ENCODE measurements at places on chromosomes 3 and 15.
A peak's percentile ranks its signal among the peaks of the same experiment; 100 is the strongest.

GRCh38 chr15:47870956-47871625 lies 153.8 kb downstream of the SEMA6D start:
- no peak for DNase-seq

DNA sequence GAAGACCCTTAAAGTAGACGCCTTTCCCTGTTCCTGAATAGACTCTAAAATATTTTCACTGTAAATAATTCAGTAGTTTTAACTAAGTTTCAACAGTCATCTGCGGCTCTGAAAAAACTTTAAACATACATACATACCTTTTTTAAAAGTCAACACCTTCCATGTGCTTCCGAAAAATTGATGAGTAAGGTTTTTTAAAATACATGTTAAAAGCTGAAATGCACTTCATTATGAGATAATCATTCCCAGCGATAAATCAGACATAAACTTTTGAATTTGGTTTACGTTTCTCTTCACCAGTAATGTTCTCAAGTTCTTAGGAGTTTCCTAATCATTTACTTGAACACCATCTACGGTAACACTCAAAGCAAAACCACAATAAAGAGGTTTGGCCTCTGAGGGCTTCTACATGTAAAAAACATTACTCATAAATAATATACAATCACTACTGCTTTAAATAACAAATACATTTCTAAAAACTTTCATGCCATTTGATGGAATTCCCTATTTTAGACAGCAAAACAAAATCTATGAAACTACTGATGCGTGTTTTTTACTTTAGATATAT lies 403.5 kb downstream of the SHQ1 start:
- peak; percentile 49 for DNase-seq

- no peak for DNase-seq
Observed at GRCh38 chr15:93980261-93980911, 251.0 kb upstream of the MCTP2 start.

DNA sequence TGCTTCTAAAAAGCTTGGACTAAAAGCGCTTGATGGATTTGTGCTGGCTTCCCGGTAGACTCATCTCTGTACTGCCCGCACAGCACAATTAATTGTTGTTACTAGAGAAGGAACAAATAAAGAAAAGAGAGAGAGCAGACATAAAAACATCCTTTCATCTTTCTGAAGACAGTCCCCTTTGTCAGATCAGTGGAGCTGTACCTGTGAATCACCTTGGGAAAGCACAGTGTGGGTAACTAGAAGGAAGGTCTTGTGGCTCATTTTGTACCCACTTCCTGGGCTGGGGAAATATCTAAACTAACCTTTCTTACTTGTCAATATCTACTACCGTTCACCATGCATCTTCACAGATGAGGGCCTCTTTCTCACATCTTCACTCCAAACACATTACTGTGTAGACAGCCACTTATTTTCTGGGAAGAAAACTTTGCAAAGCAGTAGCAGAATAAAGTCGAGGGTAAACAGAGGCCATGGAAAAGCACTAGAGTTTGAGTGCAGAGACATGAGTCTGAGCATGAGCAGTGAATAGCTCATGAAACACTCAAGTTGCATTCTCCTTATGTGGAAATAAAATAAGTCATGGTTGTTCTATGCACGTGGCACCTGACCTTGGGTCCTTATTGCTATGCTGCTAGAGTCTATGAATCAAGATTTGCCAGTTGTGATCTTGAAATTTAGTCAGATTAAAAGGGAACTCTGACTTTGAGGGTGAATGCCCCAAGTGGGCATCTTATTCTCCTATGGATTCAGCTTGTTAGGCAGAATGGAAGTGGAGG lies 169.3 kb downstream of the LPP start:
- DNase-seq: no peak

DNA sequence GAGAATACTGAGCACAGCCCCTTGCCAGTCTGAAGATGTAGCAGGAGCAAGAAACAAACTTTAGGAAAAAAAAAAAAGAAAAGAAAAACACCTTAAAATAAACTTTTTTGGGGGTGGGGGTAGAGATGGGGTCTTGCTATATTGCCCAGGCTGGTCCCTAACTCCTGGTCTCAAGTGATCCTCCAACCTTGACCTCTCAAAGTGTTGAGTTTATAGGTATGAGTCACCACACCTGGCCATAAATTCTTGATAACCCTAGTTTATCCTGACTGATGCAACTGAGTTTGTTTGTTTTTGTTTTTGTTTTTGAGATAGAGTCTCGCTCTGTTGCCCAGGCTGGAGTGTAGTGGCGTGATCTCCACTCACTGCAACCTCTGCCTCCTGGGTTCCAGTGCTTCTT lies 28.4 kb downstream of the GXYLT2 start:
- no peak for DNase-seq

- no peak for DNase-seq
Observed at GRCh38 chr3:153976891-153977554, 144.2 kb upstream of the ARHGEF26 start.

GRCh38 chr15:25770031-25770430 lies 93.1 kb downstream of the ATP10A start:
- no peak for DNase-seq

GRCh38 chr15:82058026-82058425 lies 12.2 kb upstream of the MEX3B start:
- DNase-seq: no peak

- no peak for DNase-seq
Observed at GRCh38 chr3:15726881-15727280, 70.9 kb downstream of the ANKRD28 start.

- DNase-seq: no peak
Observed at GRCh38 chr15:64559243-64559642, 98.9 kb downstream of the ZNF609 start.

GRCh38 chr15:91980502-91981267 lies 127.2 kb downstream of the SLCO3A1 start:
- DNase-seq: no peak

DNA sequence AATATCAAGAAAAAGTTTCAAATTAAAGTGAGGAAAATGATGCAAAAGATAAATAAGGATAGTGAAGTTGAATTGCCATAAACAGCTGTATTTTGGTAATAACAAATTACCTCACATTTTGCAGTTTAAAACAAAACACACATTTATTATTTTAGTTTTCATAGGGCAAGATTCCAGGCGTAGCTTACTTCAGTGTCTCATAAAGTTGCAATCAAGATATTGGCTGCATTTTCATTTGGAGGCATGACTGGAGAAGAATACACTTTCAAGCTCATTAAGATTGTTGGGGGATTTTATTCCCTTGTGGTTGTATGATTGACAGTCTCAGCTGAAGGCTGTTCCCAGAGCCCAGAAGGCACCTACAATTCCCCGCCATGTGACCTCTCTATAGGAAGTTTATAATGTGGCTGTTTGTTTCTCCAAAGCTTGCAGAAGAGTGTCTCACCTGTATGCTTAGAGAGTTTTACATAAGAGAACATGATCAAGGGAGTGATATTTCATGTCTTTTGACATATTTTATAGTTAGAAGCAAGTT lies 151.4 kb downstream of the OTOL1 start:
- no peak for DNase-seq

- peak; percentile 56 for DNase-seq
Observed at GRCh38 chr3:120302361-120302760, 17.3 kb upstream of the GPR156 start.

- no peak for DNase-seq
Observed at GRCh38 chr3:188830893-188831292, 340.9 kb upstream of the TPRG1 start.

DNA sequence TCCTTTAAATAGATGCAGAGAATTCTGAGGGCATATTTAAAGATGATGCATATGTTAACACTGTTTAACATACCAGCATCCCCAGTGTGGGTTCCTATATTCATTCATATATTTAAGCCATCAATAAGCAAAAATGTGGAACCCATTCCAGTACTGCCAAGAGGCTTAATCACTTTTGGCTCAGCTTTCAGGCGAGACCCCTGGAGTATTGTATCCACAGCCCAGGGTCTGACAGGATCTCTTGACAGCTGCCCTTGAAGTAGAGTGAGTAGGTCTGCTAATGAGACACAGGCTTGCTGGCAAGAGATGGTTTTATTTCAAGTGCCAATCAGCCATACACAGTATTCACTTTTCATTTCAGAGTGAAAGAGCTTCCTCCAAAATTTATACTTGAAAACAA lies 367.3 kb downstream of the OCA2 start:
- DNase-seq: no peak

DNA sequence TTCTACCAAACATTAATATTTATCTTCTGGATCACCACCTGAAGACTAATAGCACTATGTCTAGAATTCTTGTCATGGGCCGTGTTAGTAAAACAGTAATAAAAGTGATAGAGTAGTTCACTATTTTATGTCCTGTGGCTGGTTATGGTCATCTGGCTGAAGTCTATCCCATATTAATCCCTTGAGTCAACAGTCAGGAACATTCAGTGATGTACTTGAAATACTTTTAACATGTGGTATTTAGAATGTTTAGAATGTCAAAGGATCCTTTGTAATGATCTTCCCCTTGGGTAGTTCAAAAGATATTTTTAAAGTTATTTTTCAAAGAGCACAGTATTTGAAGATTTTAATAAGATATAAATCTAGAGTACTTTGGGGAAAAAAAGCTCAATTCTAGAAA lies 117.0 kb downstream of the MBNL1 start:
- DNase-seq: no peak
